ENCODE measurements at places on chromosomes 7 and 10.
A peak's percentile ranks its signal among the peaks of the same experiment; 100 is the strongest.

DNA sequence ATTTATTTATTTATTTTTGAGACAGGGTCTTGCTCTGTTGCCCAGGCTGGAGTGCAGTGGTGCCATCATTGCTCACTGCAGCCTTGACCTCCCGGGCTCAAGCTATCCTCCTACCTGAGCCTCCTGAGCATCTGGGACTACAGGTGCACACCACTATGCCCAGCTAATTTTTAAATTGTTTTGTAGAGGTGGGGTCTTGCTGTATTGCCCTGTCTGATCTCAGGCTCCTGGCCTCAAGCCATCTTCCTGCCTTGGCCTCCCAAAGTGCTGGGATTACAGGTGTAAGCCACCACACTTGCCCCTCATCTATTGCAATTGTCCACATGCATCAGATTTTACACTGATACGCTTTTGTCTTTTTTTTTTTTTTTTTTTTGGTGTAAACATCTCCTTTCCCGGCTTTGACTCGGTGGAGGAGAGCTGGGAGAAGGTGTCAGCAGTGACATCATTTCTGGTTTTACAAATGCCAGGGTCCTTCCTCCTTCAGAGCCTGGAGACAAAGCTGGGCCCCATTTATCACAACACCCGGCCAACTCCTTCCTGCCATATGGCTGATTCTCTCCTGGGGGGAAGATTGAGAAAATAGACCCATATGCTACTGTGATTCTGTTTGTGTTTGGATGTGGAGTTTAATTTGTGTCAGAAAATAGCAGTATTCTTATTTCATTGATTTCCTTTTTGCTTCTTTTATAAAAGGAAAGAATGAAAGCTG lies 61.3 kb downstream of the GALNT17 start:
- no peak for DNase-seq

DNA sequence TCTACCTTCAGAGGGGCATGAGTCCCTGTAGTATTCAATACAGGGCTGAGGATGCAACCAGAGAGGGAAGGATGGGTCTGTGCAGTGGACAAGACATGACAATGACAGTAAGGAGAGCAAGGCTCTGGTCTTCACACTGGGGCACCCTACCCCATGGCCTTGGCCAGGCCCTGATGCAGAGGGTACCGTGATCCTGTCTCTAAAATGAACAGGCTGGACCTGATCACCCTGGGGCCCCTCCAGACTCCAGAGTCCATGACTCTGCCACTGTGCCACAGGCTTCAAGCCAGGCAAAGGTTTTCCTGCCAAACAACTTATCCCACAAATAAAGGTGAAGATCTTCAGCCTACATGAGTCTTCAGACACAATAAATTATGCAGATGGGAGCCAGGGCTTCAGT lies 4.9 kb downstream of the MAT1A start:
- no peak for DNase-seq

- peak; percentile 37 for DNase-seq
Observed at GRCh38 chr7:105429746-105430612, 41.3 kb upstream of the SRPK2 start.

GRCh38 chr7:146115548-146115850 lies 1.1 kb upstream of the CNTNAP2 start:
- no peak for DNase-seq

- no peak for DNase-seq
Observed at GRCh38 chr10:9274206-9274755, 1219.8 kb downstream of the GATA3 start.

- DNase-seq = no peak
Observed at GRCh38 chr10:78319371-78319770, 285.7 kb downstream of the RPS24 start.

GRCh38 chr10:72016608-72017300 lies 52.6 kb downstream of the CHST3 start:
- DNase-seq = no peak

DNA sequence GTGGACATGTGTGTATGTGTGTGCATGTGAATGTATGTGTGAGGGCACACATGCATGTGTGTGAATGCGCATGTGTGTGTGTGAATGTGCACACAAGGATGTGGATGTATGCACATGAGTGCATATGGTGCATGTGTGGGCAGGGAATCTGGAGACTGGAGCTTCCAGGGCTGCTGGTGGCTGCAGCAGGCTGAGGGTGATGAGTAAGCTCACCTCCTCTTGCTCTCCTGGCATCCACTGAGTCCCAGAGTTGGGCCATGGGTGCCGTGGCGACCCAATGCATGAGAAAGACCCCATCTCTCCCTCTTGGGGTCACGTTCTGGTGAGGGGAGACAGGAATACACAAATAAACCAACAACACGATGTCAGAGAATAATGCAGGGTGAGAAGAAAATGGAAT lies 33.3 kb upstream of the COL13A1 start:
- no peak for DNase-seq

- no peak for DNase-seq
Observed at GRCh38 chr7:134034652-134035051, 92.5 kb upstream of the LRGUK start.

GRCh38 chr7:126569402-126569801 lies 683.3 kb downstream of the GRM8 start:
- no peak for DNase-seq

DNA sequence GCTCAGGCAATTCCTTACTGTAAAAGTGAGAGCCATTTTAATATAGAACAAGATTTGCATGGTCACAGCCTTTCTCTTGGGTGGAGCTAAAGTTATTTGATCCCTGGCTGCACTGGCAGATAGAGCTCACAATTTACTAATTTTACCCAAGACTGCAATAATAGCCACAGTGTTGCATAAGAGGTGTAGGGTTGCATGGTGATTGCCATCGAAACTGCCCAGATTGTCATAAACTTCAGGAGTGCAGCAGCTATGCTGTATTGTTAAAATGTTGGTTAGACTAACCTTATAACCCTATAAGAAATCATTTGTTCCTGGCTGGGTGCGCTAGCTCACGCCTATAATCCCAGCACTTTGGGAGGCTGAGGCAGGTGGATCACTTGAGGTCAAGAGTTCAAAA lies 50.0 kb downstream of the VCL start:
- no peak for DNase-seq

- DNase-seq = no peak
Observed at GRCh38 chr7:85806321-85806720, 619.5 kb upstream of the SEMA3D start.

GRCh38 chr10:9390516-9390915 lies 1336.0 kb downstream of the GATA3 start:
- DNase-seq = no peak

DNA sequence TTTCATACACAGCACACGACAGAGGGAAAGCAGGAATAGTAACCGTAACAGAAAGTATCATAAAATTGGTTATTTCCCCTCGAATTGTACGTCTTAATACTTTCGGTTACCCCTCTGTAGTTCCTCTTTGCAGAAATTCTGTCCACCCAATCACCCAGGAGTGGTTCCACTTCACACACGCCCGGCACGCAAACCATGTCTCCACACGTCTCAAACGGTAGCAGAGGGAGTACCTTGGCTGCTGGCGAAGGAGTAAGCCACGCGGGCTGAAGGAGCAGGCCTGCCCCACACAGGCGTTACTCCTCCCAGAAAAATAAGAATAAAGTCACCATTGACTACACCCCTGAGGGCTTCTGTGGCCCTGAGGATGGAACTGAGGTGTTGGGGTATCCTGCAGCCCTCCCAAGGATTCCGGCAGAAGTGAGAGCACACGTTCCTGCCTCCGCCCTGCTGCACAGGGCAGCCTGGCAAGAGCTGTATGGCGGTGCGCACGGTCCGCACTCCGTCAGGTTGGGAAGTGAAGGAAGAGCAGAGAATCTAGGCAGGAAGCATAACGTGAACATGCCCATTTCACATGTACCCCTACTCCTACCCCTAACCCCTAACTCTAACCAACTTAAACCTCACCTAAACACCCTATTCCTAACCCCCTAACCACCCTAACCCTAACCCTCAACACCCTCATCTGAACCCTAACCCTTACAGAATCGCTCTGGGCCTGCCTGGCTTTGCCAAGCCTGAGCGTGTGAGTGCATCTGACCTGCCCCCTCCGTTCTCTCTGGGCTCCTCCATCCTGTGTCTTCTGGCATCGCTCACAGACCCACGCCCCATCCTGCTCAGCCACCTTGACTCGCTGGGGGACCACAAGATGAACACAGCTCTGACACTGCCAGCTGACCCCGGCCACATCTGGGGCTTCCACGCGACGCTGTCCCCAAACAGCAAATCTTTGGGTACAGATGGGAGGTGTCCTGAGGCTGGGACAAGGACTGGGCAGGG lies 18.2 kb downstream of the GPR146 start:
- no peak for DNase-seq

DNA sequence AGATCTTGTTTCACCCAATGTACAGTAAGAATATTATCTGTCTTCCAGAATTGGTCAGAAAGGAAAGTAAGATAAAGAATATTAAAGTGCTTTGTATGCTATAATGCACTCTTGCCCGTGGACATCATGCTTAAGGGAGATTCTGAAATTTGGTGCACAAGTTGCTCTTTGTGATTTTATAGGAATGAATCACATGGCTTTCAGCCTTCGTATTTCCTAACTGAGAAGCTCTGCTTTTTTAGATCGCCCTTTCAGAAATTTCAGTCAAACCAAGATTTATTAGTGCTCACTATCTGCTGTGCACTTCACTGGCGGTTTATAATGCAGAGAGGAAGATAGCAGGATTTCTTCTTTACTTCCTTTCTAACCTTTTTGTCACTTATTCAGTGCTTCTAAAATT lies 1248.5 kb upstream of the LRRN3 start:
- no peak for DNase-seq

DNA sequence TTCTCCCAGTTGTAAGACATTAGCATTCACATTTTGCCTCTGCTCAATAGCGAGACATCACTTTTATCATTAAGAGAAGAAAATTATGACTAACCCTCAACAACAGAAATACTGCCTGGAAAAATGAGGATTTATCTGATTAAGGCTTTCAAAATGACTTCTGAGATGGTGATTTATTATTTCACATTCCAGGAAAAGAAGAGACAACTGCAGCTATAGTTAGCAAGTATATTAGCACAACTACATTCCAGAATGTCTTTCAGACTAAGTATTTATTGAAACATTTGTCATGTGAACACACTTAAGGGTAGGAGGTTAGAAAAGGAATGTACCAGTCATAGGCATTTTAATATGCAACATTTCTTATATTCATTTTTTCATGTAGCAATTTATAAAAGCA lies 162.0 kb downstream of the IQUB start:
- no peak for DNase-seq

GRCh38 chr7:27248427-27248806 lies 5.8 kb downstream of the EVX1 start:
- no peak for DNase-seq

GRCh38 chr10:12938271-12938670 lies 63.2 kb downstream of the CCDC3 start:
- no peak for DNase-seq

DNA sequence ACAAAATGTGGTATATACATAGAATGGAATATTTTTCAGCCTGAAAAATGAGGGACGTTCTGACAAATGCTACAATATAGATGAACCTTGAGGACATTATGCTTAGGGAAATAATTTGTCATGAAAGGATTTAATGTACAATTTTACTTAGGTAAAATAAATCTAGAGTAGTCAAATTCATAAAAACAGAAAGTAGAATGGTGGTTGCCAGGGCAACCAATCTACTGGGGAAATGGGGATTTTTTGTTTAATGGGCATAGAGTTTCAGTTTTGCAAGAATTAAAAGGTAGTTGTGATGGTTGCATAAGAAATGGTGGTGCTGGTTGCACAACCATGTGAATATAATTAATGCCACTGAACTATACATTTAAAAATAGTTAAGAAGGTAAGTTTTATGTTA lies 296.0 kb upstream of the SP4 start:
- DNase-seq = no peak

- no peak for DNase-seq
Observed at GRCh38 chr10:5882961-5883360, 6.7 kb downstream of the ANKRD16 start.

- no peak for DNase-seq
Observed at GRCh38 chr10:44978570-44979280, at the start of gene DEPP1. Gene DEPP1 (minus strand): TSS chr10:44978809. CDS start chr10:44978030, 779 bp downstream.

- DNase-seq = no peak
Observed at GRCh38 chr7:57496395-57496794, 46.4 kb downstream of the ZNF716 start.

DNA sequence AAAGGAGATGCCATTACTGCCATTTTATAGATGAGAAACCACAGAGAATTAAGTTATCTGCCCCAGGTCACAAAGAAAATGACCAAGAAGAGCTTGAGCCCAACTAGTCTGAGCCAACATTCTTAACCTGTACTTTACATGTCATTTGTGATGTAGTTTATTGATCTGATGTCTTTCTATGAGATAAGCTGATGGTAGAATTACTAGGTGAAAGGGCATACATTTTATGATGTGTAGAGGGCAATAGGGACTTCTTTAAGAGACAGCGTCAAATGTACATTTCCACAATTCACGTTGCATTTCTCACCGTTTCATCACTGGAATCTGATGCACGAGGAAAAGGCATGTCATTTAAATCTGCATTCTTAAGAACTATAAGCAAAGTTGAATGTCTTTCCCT lies 11.3 kb downstream of the ACSL5 start:
- DNase-seq = no peak

- DNase-seq = no peak
Observed at GRCh38 chr10:126126866-126127265, 230.5 kb downstream of the FANK1 start.

DNA sequence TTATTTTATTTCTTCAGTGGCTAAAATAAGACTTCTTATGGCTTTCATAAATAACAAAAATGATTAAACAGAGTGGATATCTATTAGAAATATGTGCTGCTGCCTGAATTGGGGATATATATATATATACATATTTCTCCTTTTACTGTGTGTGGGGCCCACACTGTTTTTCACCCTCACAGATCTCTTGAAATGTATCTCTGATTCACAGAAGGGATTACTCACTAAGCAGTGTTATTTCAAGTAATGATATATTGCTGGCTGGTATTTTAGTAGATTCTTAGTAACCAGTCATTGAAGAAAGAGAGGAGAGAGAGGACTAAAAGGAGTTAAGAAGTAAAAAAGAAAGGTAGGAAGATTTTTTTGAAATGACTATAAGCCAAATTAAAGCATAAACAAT lies 308.6 kb upstream of the NRP1 start:
- no peak for DNase-seq

DNA sequence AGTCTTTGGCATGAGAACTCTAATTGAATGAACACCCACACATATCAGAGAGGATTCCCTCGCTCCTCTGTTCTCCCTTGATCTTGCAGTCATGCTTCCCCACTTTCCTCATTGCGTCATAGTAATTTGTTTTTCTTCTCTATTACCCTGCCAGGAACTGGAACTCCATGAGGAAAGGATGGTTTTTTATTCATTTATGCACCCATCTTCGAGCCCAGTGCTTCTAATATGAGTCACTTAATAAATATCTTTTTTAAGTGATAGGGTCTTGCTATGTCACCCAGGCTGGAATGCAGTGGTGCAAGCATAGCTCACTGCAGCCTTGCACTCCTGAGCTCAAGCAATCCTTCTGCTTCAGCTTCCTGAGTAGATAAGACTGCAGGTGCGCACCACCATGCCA lies 83.5 kb downstream of the OTUD1 start:
- DNase-seq = no peak

DNA sequence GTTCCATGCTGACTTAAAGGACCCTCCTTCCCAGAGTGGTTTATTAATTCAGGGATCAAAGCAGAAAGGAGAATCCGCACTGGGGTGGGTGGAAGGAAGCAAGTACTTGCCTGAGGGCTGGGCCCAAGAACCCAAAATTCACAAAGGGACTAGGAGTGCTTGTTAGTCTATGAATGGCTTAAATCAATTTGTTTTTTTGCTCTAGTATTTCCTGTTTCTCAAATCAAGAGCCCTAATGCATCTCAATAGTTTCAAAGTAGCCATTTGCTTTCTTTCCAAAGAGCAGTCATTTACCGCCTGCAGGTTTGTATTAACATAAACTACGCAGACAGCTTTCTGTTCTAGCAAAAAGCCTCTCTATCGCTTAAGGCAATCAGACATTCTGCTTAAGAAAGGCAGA lies 44.2 kb upstream of the SLC35G1 start:
- DNase-seq = no peak

Measured in effector CD4-positive, alpha-beta T cell (primary cell).